ENCODE measurements at places on chromosomes 1 and 21. TPM values are rescaled to one million over a fixed set of nuclear protein-coding genes. Genes with fewer than 3 reads are reported as not detected.
A peak's percentile ranks its signal among the peaks of the same experiment; 100 is the strongest.

DNA sequence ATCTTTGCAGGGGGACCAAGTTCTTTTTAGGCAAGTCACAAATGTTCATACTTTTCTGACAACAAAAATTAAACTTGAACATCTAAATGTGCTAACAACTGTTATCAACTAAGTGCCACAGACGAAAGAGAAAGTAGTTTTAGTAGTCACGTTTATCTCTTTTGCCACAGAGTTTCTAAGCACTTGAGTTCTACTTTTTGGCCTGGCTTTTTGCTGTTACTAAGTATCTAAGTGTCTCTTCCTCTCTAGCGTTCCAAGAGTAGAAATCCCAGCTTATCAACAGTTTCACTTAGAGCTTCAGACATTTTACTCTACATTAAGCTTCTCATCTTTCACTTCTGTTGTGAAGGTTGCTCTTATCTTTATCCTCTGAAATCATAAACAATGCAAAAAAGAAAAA is 34.2 kb downstream of the GATAD2B start:
- no peak for DNase-seq

- no peak for DNase-seq
These were observed 207.3 kb downstream of the FOXD2 start for GRCh38 chr1:47645151-47645550.

DNA sequence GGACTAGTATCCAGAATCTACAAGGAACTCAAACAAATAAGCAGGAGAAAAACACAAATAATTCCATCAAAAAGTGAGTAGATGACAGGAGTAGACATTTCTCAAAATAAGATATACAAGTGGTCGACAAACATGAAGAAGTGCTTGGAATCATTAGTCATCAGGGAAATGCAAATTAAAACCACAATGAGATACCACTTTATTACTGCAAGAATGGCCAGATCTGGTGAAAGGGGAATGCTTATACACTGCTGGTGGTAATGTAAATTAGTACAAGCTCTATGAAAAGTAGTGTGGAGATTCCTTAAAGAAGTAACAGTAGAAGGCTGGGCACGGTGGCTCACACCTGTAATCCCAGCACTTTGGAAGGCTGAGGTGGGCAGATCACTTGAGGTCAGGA is 73.8 kb downstream of the POU2F1 start:
- no peak for DNase-seq

DNA sequence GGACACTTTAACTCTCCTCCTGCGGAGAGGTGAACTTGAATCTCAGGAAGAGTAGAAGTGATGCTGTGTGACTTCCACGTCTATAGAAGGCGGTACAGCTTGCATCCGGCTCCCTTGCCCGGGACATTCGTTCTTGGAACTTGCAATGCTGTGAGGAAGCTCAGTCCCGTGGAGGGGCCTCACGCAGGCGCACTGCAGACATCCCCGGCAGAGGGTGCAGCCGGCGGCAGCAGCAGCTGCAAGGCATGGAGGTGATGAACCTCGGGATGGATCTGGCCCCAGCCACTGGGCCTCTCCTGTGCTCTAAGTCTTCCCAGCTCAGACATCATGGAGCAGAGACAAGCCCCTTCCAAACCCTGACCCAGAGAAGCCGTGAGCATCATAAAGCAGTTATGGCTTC is 61.8 kb upstream of the SOD1 start:
- DNase-seq: no peak

DNA sequence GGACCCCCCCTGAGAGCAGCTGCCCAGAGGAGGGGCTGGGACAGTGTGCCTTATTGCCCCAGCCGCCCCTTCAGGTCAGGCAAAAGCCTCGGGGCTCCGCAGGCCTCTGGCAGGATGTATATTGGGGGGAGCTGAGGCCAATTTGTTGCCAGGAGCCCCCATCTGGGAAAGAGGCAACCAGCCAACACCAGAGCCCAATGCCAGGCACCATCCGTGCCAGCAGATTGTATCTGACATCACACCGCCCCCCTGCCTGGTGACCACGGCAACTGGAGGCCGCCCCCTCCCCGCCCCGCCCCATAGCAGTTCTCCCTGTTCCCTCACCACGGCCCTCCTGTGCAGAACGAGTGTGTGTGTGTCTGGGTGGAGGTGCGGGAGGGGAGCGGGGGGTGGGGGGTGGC is 3.6 kb upstream of the PLEKHG5 start:
- DNase-seq: no peak

GRCh38 chr1:175129997-175130648 is 62.5 kb downstream of the KIAA0040 start:
- no peak for DNase-seq

DNA sequence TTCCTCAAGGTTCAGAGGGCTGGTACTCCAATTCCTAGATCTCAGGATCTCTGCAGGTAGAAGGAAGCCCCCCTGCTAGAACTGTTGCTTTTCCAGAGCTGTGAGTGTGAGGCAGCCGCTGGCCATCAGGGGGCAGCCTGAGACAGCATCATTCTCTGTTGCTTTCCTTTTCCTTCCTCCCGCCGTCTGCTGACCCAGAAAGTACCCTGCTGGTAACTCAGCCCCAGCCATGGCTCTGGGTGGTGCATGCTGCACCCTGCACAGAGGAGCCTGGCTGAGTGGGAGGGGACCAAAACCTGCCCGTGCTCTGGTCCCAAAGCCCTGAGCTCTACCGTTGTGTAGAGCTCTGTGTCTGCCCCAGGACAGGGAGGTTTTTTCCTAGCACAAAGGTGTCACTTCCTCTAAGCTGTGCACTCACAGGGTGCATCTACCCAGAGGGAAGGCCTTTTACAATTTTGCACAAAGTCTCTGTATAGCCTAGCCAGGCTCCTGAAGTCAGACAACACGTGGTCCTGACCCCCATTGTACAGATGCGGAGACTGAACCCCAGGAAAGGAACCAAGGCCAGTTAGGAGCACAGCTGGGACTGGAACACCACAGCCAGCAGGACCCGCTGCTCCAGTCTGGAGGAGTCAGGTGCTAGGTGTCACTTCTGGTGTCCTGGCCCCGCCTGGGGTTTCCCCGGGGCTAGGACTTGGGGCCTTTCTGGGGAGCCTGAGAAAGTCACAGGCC is 5.6 kb upstream of the FAM131C start:
- DNase-seq: peak; percentile 95

DNA sequence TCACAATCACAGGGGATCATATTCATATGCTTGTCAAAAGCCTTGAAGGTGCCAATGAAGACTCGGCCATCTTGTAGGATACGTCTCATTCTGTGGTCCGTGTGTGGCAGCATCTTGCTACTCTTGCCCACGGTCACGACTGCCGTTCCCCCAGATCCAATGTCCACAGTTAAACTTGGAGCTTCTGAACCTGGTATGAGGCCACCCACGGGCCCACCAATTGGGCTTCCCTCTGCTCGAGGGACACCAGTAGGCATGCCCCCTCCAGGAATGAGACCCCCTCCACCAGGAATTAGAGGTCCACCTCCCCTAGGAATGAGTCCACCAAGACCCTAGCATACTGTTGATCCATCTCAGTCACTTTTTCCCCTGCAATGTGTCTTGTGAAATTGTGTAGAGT is 39.6 kb downstream of the MORN1 start:
- DNase-seq: no peak

DNA sequence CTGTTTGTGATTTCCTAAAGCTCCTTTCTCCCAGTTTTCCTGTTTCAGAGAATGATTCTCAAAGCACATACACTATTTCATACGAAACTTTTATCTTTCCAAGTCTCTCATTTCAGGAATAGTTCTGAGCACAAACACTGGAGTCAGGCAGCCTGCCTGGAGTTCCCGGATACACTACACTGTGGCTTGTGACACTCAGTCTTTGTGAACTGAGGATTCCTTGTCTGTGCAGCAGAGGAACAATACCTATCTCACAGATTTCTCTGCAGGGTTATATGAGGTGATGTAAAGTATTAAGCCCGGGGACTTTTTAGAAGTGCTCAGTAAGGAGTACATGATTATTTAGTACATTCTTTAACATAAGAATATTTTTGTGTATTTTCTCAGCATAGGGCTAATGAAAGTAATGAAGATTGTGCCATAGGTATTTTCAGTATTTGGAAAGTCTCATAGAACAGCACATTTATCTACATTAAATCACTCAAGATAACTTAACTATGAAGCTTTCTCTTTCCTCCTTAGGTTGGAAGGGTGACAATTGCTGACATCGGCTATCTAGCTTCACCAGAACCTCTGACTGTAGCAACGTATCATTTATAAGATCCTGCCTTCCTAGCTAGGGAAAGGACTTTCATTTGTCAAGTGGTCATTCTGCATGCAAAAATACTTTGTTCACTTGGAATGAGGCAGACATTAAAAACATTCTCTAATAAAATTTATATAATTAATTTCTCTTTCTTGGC is 12.9 kb downstream of the GBP2 start:
- no peak for DNase-seq

DNA sequence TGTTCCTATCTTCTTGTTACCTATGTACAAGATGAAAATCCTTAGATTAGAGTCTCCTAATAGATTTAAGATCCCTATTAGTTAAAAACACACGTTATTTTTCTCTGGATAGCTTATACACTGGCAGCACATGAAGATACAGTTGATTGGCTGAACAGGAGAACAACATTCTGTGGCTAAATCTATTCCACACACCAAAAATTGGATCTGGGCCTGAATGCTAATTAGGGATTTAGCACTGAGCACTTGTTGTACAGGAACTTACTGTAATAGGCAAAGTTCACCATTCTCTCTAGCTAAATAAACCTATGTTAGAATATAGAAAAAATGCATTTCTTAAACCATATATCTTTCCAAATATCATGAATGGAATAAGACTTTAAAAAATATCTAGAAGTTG is 117.1 kb upstream of the PTGFR start:
- DNase-seq: no peak

DNA sequence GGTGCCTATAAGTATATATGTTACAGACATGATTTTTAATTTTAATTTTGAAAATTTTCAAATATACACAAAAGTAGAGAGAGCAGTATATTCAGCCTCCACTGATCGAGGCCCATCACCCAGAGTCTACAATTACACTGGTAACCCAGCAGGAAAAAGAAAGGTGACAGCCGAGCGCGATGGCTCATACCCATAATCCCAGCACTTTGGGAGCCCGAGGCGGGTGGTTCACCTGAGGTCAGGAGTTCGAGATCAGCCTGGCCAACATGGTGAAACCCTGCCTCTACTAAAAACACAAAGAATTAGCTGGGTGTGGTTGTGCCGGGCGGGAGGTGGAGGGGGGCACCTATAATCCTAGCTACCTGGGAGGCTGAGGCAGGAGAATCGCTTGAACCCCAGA is 1.4 kb downstream of the YBEY start:
- no peak for DNase-seq

GRCh38 chr1:53860967-53861411 is 22.9 kb upstream of the NDC1 start:
- no peak for DNase-seq

GRCh38 chr1:234327577-234328164 is 45.6 kb upstream of the COA6 start:
- peak; percentile 34 for DNase-seq

DNA sequence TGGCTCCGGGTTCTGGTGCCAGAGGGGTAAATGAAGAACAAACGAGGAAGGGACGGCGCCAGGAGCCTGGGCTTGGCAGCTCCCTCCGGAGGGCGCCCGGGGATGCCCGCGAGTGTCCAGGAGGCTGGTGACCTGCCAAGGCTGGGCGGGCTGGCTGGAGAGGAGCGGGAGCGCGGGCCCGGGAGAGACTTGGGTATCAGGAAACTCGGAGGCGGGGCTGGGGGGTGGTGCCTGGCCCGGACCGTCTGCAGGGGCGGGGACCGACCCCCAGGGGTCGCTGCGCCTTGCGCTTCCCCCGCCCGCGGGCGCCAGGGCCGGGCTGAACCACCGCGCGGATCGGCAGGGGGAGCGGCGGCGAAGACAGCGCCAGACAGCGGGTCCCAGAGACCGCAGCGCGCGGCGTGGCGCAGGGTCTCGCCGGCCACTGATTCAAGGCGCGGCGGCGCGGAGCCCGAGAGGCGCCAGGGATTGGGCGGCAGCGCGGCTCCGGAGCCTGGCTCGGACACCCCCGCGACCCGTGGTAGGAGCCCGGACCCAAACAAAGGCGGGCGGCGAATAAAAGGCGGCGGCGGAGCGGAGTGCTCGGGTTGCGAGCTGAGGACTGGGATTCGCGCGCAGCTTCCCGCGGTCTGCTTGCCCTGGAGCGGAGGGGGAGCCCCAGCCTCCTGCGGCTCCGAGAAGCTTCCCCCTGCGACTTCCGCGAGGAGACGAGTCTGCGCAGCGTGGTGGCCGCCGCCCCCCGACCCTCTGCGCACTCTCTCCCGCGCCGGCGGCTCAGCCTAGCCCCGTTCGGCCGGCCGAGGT is at the start of gene DISP3:
DISP3 (plus strand) TSS at position 585 of the 804 bp plus-strand sequence. CDS start 21,838 bp downstream, outside the sequence.
- no peak for DNase-seq

Gene MROH7
- total RNA-seq: 16.4 TPM

Gene SPRR1A
- total RNA-seq: not detected

Gene GNAT2
- not detected for total RNA-seq
